ENCODE measurements at places on chromosomes 3 and 15.
A peak's percentile ranks its signal among the peaks of the same experiment; 100 is the strongest.

DNA sequence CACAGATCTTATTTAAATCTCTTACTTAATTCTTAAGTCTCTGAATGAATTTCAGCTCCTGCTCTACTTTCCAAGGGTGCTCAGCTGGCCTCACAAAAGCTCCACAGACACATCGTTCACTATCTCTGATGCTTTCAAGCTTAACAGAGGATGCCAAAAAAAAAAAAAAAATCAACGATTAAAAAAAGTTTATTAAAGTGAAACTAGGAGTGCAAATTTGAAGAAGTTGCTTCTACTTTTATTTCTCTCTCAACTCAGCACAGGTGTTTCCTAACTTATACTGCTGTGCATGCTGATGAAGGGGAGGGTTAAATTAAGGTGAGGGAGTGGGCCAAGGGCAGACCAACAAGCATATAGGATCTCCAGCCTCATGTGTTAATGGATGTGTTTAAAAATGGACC lies 157.2 kb downstream of the TIGIT start:
- DNase-seq: no peak

GRCh38 chr3:114307832-114308231 lies 14.0 kb downstream of the TIGIT start:
- no peak for DNase-seq

- DNase-seq: no peak
Measured at GRCh38 chr3:49025793-49026520, 3.2 kb downstream of the IMPDH2 start.

- DNase-seq: no peak
Measured at GRCh38 chr3:85790445-85791030, 831.7 kb downstream of the CADM2 start.

- no peak for DNase-seq
Measured at GRCh38 chr3:73222126-73222525, 160.7 kb downstream of the EBLN2 start.

- DNase-seq: no peak
Measured at GRCh38 chr3:18670759-18671158, 245.6 kb upstream of the SATB1 start.

- DNase-seq: peak; percentile 58
Measured at GRCh38 chr3:100113723-100114412, 433 bp downstream of the FILIP1L start.

DNA sequence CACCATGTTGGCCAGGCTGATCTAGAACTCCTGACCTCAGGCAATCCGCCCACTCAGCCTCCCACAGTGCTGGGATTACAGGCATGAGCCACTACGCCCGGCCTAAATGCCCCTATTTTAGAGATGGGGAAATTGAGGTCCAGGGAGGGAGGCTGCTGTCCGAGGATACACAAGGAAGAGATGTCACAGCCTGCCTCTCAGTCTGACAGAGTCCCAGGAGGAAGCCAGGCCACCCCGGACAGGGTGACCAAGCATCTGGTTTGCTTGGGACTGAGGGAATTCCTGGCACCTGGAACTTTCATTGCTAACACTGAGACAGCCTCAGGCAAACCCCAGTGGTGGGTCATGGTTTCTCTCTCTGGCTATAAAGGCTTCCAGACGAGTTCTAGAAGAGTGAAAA lies 30.6 kb upstream of the ADAMTS7 start:
- no peak for DNase-seq

DNA sequence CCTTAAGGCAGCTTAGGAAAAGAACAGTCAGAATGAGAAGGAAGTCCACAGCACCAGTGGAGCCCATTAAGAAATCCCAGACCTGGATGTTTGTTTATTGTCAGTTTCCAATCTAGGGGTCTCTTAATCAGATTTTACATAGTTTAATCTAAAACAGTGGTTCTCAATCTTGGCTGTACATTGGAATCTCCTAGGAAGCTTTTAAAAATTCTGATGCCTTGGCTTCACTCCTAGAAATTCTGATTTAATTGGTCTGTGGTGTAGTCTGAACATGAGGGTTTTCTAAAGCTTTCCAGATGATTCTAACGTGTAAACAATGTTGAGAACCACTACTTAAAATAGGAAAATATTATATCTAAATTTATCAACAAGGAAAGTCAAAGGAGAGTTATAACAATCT lies 56.6 kb upstream of the SPRED1 start:
- DNase-seq: no peak

DNA sequence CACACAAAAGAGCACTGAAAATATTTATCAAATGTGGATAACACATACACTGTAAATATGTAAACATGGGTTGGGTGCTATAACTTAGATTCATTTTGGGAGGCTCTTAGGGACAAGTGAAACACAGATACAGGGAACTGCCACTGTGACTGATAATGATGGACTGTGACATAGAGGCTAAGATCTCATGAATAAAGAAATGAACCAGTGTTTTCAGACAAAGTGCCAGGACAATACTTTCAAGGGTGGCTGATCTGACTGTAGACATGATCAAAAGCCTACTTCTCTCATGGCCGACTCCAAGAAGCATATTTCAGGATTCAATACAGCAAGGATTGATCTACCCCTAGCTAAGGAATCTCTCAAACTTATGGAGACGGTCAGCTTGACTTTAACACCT lies 353.8 kb downstream of the FGF12 start:
- no peak for DNase-seq

GRCh38 chr3:179318876-179319275 lies 4.0 kb upstream of the ZNF639 start:
- DNase-seq: no peak

DNA sequence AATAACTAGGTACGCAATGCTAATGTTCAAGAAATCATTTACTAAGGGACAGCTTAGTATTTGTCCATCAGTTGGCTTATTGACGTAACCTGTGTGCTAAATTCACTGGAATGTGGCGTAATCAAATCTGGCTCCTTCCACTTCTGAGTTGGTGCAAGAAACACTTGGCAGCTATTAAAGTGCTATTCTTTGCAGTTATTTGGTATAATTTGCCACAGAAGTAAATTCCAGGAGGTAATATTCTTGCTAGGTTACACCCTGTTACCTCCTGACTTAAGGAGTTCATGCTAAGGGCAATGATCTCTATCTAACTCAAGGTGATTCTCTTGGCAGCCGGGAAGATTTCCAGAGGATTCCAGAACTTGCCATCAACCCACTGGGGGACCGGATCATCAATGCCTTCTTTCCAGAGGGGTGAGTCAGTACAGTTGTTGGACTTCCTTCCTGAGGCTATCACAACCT lies 25.5 kb downstream of the CHP1 start:
- peak; percentile 16 for DNase-seq

DNA sequence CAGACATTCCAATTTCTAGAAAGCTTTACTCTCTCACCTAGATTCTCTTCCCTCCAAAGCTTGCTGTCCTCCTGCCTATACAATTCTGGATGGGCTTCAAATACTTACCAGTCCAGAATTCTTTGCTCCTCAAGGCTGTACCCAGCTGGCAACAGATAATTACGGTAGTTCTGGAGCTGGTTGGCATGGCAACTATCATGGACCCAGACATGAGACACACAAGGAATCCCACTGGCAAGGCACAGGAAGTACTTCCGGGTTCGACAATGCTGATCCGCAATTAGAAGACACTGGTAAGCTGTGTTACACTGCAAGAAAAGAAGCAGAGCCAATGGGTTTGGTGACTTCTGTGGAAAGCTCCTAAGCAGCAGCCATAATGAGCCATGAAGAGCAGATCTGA lies 37.9 kb downstream of the TUBGCP4 start:
- no peak for DNase-seq

- DNase-seq: peak; percentile 46
Measured at GRCh38 chr15:32956006-32956405, 238.2 kb downstream of the GREM1 start.

DNA sequence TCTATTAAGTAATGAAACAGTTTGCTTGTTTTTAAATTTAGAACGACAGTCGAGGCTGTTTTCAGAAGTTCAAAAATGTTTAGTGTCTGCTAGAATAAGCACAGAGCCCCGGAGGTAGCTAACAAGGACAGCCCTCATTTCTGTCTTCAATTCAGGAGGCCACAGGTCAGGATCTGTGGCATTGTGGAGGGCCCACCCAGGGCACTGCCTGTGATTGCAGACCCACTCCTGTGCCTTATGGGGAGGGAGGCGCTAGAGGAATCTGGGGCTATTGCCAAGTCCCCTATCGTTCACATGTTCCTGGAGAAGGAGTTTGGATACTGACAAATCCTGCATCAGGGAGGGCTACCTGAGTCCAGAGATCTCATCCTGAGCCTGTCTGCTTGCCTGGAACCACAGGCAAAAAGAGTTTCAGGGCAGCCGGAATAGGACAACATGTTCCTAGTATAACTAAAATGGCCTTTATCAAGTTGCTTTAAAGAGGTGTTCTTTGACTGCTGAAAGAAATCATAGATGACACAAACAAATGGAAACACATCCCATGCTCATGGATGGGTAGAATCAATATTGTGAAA lies 141.5 kb upstream of the ROPN1 start:
- DNase-seq: no peak

- no peak for DNase-seq
Measured at GRCh38 chr3:168625477-168625876, 529.8 kb upstream of the GOLIM4 start.

DNA sequence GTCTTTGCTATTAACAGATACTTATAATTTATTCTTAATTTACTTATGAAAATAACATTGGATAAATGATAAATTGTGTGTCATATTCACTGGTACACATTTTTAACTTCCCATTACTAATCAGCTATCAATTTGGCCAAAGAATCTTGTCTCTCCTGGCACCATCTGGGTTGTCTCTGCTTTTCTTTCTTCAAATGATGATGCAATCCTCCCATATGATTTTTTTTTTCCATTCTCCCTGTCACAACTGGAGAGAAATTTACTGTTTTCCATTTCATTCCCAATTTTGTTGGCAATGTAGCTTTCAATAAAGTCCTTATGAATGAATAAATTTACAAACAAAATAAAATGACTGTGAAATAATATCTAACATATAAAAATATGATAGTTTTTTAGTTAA lies 743.7 kb upstream of the EPHA6 start:
- no peak for DNase-seq

DNA sequence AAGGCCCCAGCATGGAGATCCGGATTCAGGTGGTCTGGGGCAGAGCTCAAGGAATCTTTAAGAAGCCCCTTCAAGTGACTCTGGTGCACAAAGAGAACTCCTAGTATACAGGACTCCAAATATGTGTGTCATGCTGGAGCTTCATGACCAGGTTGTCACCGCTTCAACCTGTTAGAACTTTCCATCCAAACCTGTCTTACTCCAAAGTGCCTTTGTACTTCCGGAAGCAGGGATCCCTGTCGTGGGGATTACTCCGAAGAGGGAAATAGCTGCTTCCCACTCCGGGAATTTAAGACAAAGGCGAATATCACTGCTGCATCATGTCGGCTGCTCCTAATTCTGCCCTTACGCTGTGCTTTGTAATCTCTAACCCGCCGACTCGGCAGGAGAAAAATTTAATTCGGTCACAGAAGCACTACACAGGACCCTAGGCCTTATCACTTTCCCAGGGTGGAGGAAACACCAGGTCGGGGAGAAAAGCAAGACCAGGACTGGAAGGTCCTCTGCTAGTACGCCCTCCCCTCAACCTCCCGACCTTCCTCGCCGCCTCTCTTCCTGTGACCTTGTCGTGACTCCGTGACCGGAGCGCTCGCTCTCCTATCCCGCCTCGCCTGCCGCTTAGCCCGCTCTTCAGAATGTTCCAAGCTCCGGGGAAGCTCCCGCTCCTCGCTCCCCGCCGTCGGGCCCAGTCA lies 730 bp downstream of the HIGD1A start:
- DNase-seq: peak; percentile 39

- peak; percentile 61 for DNase-seq
Measured at GRCh38 chr3:183295211-183295610, 42.2 kb downstream of the B3GNT5 start.
